Testis (tissue), 5 donors: ENCODE measurements at places on chromosomes 13 and 19.

- peak; percentile 47 for DNase-seq
These were observed 231.2 kb downstream of the FGF9 start for GRCh38 chr13:21901811-21902708.

GRCh38 chr13:90641884-90642283, 705.6 kb upstream of the MIR17HG start:
- no peak for DNase-seq

GRCh38 chr19:51777570-51778462, 16.8 kb downstream of the FPR2 start:
- peak; percentile 90 for DNase-seq

DNA sequence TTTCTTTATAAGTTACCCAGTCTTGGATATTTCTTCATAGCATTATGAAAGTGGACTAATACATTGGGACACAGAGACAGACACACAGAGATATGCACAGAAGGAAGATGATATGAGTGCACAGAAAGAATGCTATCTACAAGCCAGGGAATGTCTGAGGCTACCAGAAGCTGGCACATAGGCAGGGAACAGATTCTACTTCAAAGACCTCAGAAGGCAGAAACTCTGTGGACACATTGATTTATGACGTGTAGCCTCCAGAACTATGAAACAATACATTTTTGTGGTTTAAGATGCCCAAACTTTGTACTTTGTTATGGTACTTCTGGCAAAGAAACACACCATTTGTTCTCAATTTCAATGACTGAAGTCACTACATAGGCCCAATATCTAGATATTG, 556.7 kb downstream of the PCDH9 start:
- DNase-seq = no peak
